ENCODE measurements at places on chromosomes 1 and 21. TPM values are rescaled to one million over a fixed set of nuclear protein-coding genes. Genes with fewer than 3 reads are reported as not detected.

The SERPINC1 gene
- 0.24 TPM for total RNA-seq

The PBXIP1 gene
- total RNA-seq, result 46.0 TPM

The EPS8L3 gene
- not detected for total RNA-seq

The MMP23B gene
- total RNA-seq, result 0.64 TPM

The CD46 gene
- 104 TPM for total RNA-seq

The CAMTA1 gene
- total RNA-seq, result 68.0 TPM

The CA6 gene
- total RNA-seq, result not detected

The KCNT2 gene
- 0.21 TPM for total RNA-seq

The NUP210L gene
- total RNA-seq, result 0.24 TPM

The OXCT2 gene
- total RNA-seq, result 0.72 TPM

The AMY2A gene
- not detected for total RNA-seq

The PTCH2 gene
- not detected for total RNA-seq

The ERG gene
- under 0.01 TPM for total RNA-seq

The GRIK3 gene
- under 0.01 TPM for total RNA-seq

The THEMIS2 gene
- 18.6 TPM for total RNA-seq

The ITLN1 gene
- not detected for total RNA-seq

The COL6A2 gene
- 58.6 TPM for total RNA-seq

The NPHP4 gene
- total RNA-seq, result 3.4 TPM

The C8B gene
- not detected for total RNA-seq

The AKR7A3 gene
- 0.72 TPM for total RNA-seq

The RNU1-3 gene
- under 0.01 TPM for total RNA-seq

The IVL gene
- total RNA-seq, result 0.43 TPM

The ZBED6 gene
- total RNA-seq, result 10.6 TPM

The RASAL2 gene
- total RNA-seq, result 21.7 TPM

The MROH9 gene
- total RNA-seq, result not detected

The METTL18 gene
- total RNA-seq, result 6.0 TPM

The KRTAP11-1 gene
- not detected for total RNA-seq

The GGPS1 gene
- total RNA-seq, result 33.2 TPM

The ZMYND12 gene
- 3.6 TPM for total RNA-seq

The OLFML2B gene
- total RNA-seq, result not detected

The GPR157 gene
- 26.0 TPM for total RNA-seq

The CD1B gene
- total RNA-seq, result not detected
